ENCODE measurements at places on chromosomes 5 and 9.

DNA sequence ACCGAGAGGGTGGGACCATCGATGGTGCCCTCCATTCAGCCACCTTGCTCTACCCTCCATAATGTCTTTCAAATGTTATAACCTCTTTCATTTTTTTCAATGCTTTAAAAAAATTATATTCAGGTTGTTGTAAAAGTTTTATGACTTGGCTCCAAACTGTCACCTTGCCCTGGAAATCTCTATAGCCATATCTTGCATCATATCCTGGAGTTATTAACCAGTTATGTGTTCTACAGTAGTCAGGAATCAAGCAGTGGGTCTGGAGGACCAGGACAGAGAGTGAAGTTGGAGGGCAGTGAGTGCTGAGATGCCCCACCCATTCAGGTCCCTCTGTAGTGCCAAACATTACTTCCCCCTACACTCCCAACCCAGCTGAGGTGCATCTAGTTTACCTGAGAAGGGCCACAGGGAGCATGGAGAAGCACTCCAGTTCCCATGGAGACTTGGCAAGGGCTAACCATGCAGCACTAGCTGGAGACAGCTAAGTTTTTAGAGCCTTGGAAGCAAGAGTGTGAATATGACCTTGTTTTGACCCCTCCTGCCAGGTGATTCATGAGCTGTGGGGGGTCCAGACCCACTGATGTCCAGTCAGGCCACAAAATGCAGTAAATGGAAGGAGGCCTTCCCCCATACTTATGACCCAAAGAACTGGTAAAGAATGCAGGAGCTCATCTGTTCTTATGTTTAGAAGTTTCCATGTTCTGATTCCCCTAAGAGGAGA, 5.5 kb downstream of the IFNA8 start:
- DNase-seq, result no peak

- no peak for DNase-seq
Observed at GRCh38 chr9:129478961-129479630, 141.8 kb downstream of the C9orf50 start.

- DNase-seq, result no peak
Observed at GRCh38 chr5:101687349-101687985, 608.6 kb downstream of the SLCO4C1 start.

- no peak for DNase-seq
Observed at GRCh38 chr9:133888809-133889491, 103.2 kb downstream of the VAV2 start.

- DNase-seq, result no peak
Observed at GRCh38 chr5:51027271-51027670, 356.0 kb upstream of the ISL1 start.

GRCh38 chr9:79617395-79617794, 45.6 kb downstream of the TLE4 start:
- no peak for DNase-seq

- DNase-seq, result no peak
Observed at GRCh38 chr5:174409971-174410370, 314.4 kb upstream of the MSX2 start.

DNA sequence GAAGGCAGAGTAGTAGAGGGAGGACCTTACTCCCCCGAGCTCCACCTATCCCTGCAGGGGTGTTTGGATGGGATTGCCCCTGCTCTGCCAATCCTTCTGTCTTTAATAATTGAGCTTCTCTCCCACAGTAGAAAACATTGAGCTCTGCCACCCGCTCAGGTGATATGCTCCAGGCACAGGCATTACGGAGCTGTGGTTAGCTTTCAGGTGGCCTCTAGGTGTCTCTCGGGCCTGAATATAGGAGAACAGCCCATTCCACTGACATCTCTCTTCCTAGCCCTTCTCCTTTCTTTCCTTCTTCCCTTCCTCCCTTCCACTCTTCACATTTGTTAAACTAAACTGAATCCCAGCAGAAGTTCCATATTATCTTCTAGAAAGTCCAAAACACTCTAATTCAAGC, 203.4 kb downstream of the SYK start:
- no peak for DNase-seq

Measured in activated CD8-positive, alpha-beta memory T cell treated with anti-CD3 and anti-CD28 coated beads, Interleukin-2, amount 50 U/mL, for 4 hours (primary cell).